Calu3 (cell line): ENCODE measurements at places on chromosomes 2 and 18. TPM values are rescaled to one million over a fixed set of nuclear protein-coding genes. Genes with fewer than 3 reads are reported as not detected.

NEUROD1 gene
- not detected in 2 replicates for total RNA-seq

RABL2A gene
- 25.6 and 29.6 TPM in 2 replicates for total RNA-seq

KCNG3 gene
- total RNA-seq = 0.73 and 0.94 TPM in 2 replicates

TRABD2A gene
- total RNA-seq = 0.68 and 1.2 TPM in 2 replicates

IL1R2 gene
- 0.34 TPM in 1 of 2 replicates, not detected in the other for total RNA-seq

ANKRD30B gene
- total RNA-seq = not detected in 2 replicates
